ENCODE measurements at places on chromosomes 12 and 14. TPM values are rescaled to one million over a fixed set of nuclear protein-coding genes. Genes with fewer than 3 reads are reported as not detected.

SSTR1 gene
- not detected for total RNA-seq

SERPINA3 gene
- not detected for total RNA-seq

DNA sequence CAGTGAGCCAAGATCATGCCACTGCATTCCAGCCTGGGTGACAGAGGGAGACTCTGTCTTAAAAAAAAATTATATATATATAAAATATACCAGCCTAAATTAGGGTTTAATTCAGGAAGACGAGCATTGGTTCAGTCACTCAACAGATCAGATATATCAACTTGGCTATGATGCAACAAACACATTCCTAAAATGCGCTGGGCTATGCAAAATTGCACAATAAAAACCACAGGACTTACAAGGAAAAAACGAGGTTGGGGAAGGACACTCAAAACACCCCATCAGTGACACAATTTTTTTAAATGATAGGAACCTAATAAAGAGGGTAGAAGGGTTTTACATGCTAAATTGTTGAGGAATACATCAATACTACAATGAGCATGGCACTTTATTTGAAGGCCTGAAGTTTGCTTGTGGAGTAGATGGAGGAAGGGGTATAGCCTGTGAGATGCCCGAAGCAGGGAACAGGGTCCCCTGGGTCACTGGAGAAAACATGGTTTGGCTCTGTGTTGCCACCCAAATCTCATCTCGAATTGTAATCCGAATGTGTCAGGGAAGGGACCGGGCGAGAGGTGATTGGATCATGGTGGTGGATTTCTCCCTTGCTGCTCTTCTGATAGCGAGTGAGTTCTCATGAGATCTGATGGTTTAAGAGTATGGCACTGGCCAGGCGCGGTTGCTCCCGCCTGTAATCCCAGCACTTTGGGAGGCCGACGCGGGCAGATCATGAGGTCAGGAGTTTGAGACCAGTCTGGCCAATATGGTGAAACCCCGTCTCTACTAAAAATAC lies 71.2 kb downstream of the TNFAIP2 start:
- DNase-seq = no peak

GRCh38 chr14:80605536-80605935 lies 336.0 kb downstream of the CEP128 start:
- DNase-seq = no peak

DNA sequence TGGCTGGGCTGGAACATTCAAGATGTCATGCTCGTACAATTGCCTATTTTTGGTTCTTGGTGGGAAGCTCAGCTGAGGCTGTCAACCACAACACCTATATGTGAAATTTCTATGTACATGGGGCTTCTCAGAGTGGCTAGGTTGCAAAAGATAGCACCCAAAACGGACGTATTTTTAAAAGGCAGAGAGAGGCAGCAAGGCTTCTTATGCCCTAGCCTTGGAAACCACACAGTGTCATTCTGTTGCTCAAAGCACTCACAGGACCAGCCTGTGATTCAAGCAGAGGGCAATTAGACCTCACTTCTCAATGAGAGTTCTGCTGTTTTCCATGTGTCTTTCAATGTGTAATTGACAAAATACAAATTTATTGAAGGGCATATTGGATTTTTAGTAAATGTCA lies 134.0 kb downstream of the GXYLT1 start:
- DNase-seq = no peak

C12orf54 gene
- not detected for total RNA-seq

DNA sequence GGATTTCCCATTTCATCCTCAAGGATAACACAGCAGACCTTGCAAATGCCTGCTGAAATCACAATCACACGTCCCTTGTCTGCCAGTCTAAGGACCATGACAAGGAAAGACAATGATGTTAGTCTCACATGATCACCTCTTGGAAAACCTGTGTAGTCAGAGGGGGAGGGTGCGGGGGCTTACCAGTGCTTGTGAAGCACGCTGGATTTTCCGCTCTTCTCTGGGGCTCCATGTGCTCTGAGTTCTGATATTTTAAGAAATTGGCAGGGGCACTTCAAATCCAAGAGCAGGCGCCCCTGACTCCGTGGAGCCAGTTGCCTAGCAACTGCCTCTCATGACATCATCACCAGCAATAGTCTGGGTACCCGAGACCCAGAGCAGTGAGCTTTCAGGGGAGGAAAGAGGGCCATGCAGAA lies 200.9 kb upstream of the C14orf180 start:
- no peak for DNase-seq

- no peak for DNase-seq
These were observed 60.7 kb downstream of the POLR3B start for GRCh38 chr12:106417926-106418910.

LRRC43 gene
- 5.0 TPM for total RNA-seq

- DNase-seq = no peak
These were observed 124.6 kb downstream of the SINHCAF start for GRCh38 chr12:31201382-31201781.

All from natural killer cell (primary cell).